ENCODE measurements at places on chromosomes 5 and 9. TPM values are rescaled to one million over a fixed set of nuclear protein-coding genes. Genes with fewer than 3 reads are reported as not detected.

The IFNA8 gene
- total RNA-seq = not detected

The MRPL50 gene
- 42.7 TPM for total RNA-seq

The EQTN gene
- 1.2 TPM for total RNA-seq

The LTC4S gene
- total RNA-seq = 1.1 TPM

Measured in camera-type eye (tissue), 1 donor.